ENCODE measurements at places on chromosomes 2 and 18.

GRCh38 chr2:173326806-173327205 is 27.9 kb upstream of the CDCA7 start:
- DNase-seq, result no peak

DNA sequence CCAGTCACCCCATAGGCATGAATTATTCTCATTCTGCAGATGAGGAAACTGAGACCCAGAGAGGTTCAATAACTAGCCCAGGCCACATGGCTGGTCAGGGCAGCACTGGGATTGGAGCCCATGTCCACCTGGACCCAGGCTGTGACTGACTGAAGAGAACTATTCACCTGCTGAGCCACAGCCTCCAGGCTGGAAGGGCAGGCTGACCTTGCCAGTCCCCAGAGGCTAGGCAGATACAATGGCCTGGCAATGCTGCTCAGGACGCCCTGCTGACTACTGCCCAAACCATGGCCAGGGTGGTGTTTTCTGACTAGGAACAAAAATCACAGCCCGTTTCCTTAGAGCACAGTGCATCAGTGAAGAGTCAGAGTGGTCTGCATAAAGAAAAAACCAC is 36.8 kb downstream of the HS6ST1 start:
- no peak for DNase-seq

- no peak for DNase-seq
These were observed at the start of gene KHK for GRCh38 chr2:27086724-27087593. TSS of gene KHK (plus strand) at chr2:27086772. CDS start at chr2:27087260, 488 bp downstream.

- no peak for DNase-seq
These were observed 520.6 kb downstream of the METTL4 start for GRCh38 chr18:2050702-2051201.

DNA sequence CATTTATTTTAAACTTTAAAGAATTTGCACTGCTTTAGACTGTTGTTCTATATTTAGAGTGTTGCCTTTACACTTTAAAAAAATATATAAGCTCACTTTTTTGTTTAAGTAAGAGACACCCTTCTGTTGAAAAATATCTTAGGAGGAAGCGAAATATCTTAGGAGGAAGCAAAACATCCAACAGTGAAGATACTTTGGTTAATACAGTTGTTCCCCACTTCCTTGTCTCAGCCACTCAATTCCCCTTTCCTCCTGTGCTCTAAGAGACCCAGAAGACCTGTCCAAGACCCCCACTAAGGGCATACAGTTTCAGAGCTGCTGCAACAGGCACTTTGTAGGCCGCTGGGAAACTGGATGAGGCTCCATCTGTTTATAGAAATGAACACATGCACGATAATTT is 5.7 kb downstream of the SERPINB8 start:
- DNase-seq, result no peak

DNA sequence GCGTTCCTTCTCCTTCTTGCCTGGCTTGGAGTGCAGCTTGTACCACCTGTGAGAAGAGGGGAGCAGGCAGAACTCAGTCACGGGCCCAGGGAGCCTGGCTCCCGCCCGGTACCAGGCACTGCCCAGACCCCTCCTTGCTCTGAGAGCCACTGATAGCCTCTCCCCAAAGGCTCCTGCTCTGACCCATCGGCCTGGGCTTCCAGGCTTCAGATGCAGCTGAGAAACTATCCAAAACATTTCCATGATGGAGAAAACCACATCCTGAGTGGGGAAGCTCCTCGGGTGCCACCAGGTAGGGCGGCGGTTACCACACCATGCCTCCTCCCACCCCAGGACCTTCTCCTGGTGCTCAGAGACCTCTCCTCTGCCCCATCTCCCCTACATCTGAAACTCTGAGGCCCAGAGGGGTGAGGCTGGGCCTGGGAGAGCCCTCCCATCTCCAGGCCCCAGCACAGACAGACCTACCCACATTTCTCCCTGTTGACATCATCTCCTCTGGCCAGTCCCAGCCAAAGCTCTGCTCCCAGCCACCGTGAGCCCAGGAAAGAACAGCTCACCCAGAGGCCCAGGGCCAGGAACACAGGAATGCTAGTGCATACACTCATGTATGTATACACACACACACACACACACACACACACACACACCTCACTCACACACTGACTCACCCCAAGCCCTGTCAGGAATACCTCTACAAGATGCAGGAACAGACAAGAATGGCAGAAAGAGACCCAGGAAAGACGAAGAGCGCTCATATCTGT is 17.9 kb upstream of the SFXN5 start:
- DNase-seq, result no peak

- no peak for DNase-seq
These were observed 23.1 kb upstream of the DSG3 start for GRCh38 chr18:31424383-31424988.

- peak; percentile 93 for DNase-seq
These were observed 4.1 kb upstream of the LOXHD1 start for GRCh38 chr18:46660957-46661749.

- DNase-seq, result no peak
These were observed 101.7 kb upstream of the MSH2 start for GRCh38 chr2:47301277-47301618.

Data from brain (organoid and tissue), 16 donors.